PC-9 (cell line): ENCODE measurements at places on chromosomes 13 and 19.

DNA sequence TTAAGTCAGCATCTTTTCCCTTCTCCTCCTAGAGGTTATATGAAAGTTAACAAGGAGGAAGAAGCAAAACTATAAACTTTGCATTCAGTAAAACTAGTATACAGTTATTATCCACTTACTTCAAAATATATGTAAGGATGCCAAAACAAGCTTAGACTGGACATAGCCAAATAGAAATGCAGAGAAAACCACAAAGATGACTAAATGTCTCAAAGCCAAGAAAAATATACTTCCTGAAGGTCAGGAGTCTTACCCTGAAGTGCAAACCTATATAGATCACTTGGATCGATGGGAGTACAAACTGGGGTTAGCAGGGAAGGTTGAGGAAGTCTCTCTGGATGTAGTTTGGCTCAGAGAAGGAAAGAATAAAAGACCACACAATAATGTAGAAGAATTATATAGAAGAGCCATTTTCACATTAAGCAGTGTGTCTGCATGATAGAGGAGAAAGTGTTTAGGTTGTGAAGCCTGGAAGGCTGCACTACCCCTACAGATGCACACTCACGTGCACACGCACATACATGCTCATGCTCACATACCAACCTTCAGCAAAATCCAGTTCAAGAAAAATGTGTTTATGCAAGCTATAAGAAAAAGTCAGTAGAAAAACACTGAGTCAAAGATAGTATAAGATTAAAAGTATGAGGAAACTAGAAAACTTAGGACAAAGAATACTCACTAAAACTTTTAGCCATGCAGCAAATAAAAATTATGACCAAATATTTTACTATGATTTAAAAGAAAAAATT, 112.1 kb upstream of the RXFP2 start:
- no peak overlapping the region for H3K4me3 ChIP-seq
- no peaks in the 10 kb centered on the region for H3K27me3 ChIP-seq
- no peak overlapping the region for H3K27ac ChIP-seq
- H3K4me1 ChIP-seq = no peaks in the 10 kb centered on the region

GRCh38 chr19:57537953-57538547, 10.9 kb downstream of the ZNF549 start:
- H3K36me3 ChIP-seq = peaks cover 81% of the 10 kb centered on the region
- H3K4me1 ChIP-seq = no peaks in the 10 kb centered on the region
- no peak overlapping the region for H3K27ac ChIP-seq
- H3K4me3 ChIP-seq = no peak overlapping the region
- DNase-seq = no peak

DNA sequence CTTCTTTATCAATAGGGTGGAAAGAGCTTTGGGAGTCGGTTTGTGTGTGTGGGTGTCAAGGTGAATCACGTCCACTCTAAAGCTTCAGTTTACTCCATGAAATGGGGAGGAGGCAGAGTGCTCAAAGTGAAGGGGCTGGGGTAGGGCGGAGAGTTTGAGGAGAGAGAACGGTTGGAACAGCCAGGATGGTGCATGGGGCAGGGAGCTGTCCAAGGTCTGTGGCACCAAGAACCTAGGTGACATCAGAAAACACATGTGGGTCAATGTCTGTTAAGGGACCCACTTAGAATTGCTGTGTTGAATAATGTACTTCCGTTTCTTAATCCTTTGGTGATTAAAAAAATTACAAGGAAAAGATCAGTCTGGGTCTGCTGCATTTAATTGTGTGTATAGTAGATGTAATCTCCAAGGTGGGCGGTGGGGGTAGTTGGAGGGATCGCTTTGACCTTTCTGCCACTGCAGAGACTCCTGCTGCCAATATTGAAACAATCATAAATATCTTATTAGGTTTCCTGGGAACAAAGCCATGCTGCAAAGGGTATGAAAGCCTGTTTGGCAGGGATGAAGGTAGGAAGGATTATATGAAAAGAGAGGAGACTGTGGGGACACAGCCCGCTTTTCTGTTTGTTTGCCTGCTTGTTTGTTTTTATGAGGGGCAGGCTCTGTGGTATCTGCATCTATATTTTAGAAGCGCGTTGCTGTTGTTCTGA, 122.3 kb downstream of the ATP8A2 start:
- peaks cover 74% of the 10 kb centered on the region for H3K27me3 ChIP-seq
- no peaks in the 10 kb centered on the region for H3K36me3 ChIP-seq
- H3K4me3 ChIP-seq = no peak overlapping the region
- H3K27ac ChIP-seq = no peak overlapping the region
- no peaks in the 10 kb centered on the region for H3K4me1 ChIP-seq

GRCh38 chr13:20974981-20975585, 72.5 kb upstream of the XPO4 start:
- H3K36me3 ChIP-seq = peaks cover 4% of the 10 kb centered on the region; the same call in 1 of the 2 replicates
- H3K27ac ChIP-seq = no peak overlapping the region
- no peaks in the 10 kb centered on the region for H3K27me3 ChIP-seq
- no peak for DNase-seq
- H3K4me1 ChIP-seq = no peaks in the 10 kb centered on the region
- H3K4me3 ChIP-seq = no peak overlapping the region

GRCh38 chr13:61927648-61928047, 512.0 kb upstream of the PCDH20 start:
- no peaks in the 10 kb centered on the region for H3K27me3 ChIP-seq
- no peak for DNase-seq
- H3K27ac ChIP-seq = no peak overlapping the region
- no peaks in the 10 kb centered on the region for H3K4me1 ChIP-seq
- H3K4me3 ChIP-seq = no peak overlapping the region

- DNase-seq = no peak
- peaks cover 47% of the 10 kb centered on the region for H3K4me1 ChIP-seq
- no peak overlapping the region for H3K4me3 ChIP-seq
- H3K27ac ChIP-seq = no peak overlapping the region
These were observed 8.1 kb downstream of the NKPD1 start for GRCh38 chr19:45152504-45153338.

GRCh38 chr13:49986471-49986870, 10.4 kb upstream of the TRIM13 start:
- peaks cover 8% of the 10 kb centered on the region for H3K4me1 ChIP-seq
- no peaks in the 10 kb centered on the region for H3K36me3 ChIP-seq
- H3K27me3 ChIP-seq = no peaks in the 10 kb centered on the region
- H3K27ac ChIP-seq = no peak overlapping the region

DNA sequence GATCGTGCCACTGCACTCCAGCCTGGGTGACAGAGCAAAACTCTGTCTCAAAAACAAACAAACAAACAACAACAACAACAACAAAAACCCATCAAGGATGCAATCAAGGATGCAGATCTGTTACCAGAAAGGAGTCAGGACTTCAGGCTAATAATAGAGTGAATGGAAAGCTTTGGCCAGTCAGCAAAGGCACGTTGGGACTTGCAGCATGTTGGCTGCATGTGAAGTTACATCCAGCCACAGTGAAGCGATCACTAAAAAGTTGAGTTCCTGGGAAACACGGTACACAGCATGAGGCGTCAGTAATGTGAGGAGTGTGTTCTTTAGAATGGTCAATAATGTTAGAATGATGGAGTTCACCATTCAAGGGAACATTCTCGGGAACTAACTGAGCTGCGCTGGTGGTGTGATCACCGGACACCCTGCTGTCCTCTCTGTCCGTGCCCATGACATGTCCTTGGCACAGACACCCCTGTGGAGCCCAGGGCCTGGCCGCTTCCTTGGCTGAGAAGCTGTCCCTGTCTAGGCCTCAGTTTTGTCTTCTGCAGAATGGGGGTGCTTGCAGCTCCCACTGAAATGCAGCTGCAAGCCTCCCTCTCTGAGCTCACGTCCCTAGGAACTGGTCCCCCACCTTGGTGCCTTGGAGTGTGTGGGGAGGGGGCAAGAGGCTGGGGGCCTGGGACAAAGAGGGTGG, 2.3 kb upstream of the LGALS7B start:
- no peak for DNase-seq
- no peak overlapping the region for H3K4me3 ChIP-seq

GRCh38 chr13:86758116-86758515, 913.1 kb upstream of the SLITRK5 start:
- no peaks in the 10 kb centered on the region for H3K4me1 ChIP-seq
- no peak overlapping the region for H3K27ac ChIP-seq
- H3K36me3 ChIP-seq = no peaks in the 10 kb centered on the region
- no peaks in the 10 kb centered on the region for H3K27me3 ChIP-seq
- H3K4me3 ChIP-seq = no peak overlapping the region

- H3K27ac ChIP-seq = no peak overlapping the region
- no peaks in the 10 kb centered on the region for H3K36me3 ChIP-seq
- H3K27me3 ChIP-seq = no peaks in the 10 kb centered on the region
- H3K4me1 ChIP-seq = 0 out of 2 replicates have a peak, but pooled peaks cover 5% of the 10 kb centered on the region
- no peak for DNase-seq
- H3K4me3 ChIP-seq = no peak overlapping the region
These were observed 19.1 kb upstream of the WDR18 start for GRCh38 chr19:964761-965694.

DNA sequence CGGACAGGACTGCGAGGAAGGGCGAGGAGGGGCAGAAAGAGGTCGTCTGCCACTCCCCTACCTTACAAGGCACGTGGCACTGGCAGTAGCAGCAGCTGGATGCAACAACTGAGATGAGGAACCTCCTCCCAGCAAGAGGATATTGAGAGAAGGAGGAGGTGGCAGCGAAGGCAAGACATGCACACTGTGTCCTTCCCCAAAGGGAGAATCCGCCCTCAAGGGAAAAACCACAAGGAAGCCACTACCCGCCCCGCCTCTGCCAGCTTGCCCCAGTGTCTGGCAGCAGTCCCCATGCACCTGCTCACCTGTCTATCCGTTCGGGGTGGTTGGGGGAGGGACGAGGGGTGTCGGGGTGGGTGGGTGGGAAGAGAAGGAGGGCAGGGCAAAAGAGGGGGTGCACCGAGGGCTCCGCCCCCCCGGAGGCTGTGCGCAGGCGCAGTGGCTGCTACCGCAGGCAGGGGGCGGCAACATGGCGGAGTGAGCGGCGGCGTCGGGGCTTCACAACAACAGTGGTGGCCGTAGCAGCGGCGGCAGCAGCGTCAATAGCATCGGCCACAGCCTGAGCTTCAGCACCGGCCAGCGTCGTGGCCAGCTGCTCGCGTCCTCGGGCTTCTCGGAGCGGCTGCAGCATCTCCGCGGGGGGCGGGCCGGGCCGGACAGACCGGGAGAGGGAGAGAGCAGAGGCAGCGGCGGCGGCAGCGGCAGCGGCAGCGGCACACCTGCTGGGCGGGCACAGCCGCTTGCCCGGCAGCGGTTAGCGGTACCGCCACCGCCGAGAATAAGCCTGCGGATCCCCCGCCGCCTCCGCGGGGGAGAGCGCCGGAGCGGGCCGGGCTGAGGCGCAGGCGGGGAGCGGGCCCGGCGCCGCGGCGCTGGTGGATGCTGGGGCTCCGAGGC, at the start of gene NBEA:
TSS of gene NBEA (plus strand) at position 436 of the 897 bp plus-strand sequence. CDS start 551 bp downstream, outside the sequence.
- no peaks in the 10 kb centered on the region for H3K27me3 ChIP-seq
- H3K4me1 ChIP-seq = peaks cover 39% of the 10 kb centered on the region
- no peaks in the 10 kb centered on the region for H3K36me3 ChIP-seq
- H3K4me3 ChIP-seq = peak within 1 kb of the TSS; percentile 71
- DNase-seq = peak; percentile 83
- H3K27ac ChIP-seq = no peak within 1 kb of the TSS

- H3K27ac ChIP-seq = no peak overlapping the region
- DNase-seq = no peak
- H3K4me3 ChIP-seq = no peak overlapping the region
- H3K27me3 ChIP-seq = peaks cover 38% of the 10 kb centered on the region
- no peaks in the 10 kb centered on the region for H3K36me3 ChIP-seq
These were observed 2.0 kb downstream of the ATP4A start for GRCh38 chr19:35561436-35561835.

GRCh38 chr13:114263578-114263977, 17.8 kb upstream of the UPF3A start:
- DNase-seq = no peak
- peaks cover 79% of the 10 kb centered on the region for H3K36me3 ChIP-seq
- H3K27ac ChIP-seq = no peak overlapping the region
- H3K4me3 ChIP-seq = no peak overlapping the region
- H3K27me3 ChIP-seq = no peaks in the 10 kb centered on the region

- no peak for DNase-seq
- no peak overlapping the region for H3K27ac ChIP-seq
- H3K4me3 ChIP-seq = no peak overlapping the region
- peaks cover 5% of the 10 kb centered on the region; the same call in 1 of the 2 replicates for H3K4me1 ChIP-seq
- H3K36me3 ChIP-seq = peaks cover 17% of the 10 kb centered on the region
- no peaks in the 10 kb centered on the region for H3K27me3 ChIP-seq
These were observed 6.9 kb downstream of the SYDE1 start for GRCh38 chr19:15114153-15114540.

- no peaks in the 10 kb centered on the region for H3K36me3 ChIP-seq
- no peak for DNase-seq
- peak overlapping the region; percentile 5; the same call in 1 of the 2 replicates for H3K27ac ChIP-seq
- no peaks in the 10 kb centered on the region for H3K27me3 ChIP-seq
- no peaks in the 10 kb centered on the region for H3K4me1 ChIP-seq
These were observed 56.1 kb downstream of the PDS5B start for GRCh38 chr13:32642316-32642715.

- H3K36me3 ChIP-seq = no peaks in the 10 kb centered on the region
- H3K4me3 ChIP-seq = no peak overlapping the region
- no peaks in the 10 kb centered on the region for H3K4me1 ChIP-seq
- DNase-seq = no peak
- no peak overlapping the region for H3K27ac ChIP-seq
These were observed 324.6 kb downstream of the KLF12 start for GRCh38 chr13:73809561-73809960.

DNA sequence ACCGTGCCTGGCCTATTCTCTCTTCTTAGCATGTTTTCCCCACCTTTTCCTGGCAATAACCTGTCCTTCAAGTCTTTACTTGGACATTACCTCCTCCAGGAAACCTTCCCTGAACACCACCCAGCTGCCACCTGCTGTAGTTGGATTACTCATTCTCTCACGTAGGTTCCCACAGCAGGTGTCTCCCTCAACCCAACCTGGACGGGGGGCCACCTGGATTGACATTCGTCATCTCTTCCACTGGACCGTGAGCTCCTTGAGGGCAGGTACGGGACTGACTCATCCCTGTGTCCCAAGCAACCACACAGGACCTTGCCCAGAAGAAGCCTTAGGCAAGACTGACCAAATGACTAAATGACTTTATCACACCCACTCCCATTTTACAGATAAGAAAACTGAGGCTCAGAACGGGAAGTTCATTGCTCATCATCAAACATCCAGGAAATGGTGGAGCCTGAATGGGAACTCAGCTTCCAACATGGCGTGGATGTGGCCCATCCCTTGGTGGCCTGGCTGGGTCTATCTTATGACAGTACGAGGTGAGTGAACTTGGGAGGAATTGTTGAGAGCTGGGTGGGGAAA, 3.5 kb upstream of the KLK6 start:
- H3K4me1 ChIP-seq = peaks cover 70% of the 10 kb centered on the region
- no peak overlapping the region for H3K4me3 ChIP-seq
- H3K27ac ChIP-seq = peak overlapping the region; percentile 78
- DNase-seq = peak; percentile 63
- H3K27me3 ChIP-seq = no peaks in the 10 kb centered on the region

DNA sequence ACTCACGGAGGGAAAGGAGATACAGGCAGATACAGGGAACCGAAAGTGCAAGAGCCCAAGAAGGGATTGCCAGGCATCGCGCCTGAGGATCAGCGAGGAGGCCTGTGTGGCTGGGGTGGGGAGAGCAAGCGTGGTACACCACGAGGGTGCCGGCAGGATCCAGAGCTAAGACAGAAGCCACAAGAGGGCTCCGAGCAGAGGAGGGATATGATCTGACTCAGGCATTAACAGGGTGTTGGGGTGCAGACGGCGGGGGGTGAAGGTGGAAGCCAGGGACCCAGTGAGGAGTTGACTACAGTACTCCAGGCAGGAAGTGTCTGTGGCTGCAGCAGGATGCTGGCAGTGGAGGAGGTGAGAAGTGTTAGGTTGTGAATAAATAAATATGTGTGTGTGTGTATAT, 5.4 kb upstream of the PPP1R37 start:
- H3K36me3 ChIP-seq = peaks cover 4% of the 10 kb centered on the region; the same call in 1 of the 2 replicates
- DNase-seq = no peak
- no peaks in the 10 kb centered on the region for H3K27me3 ChIP-seq
